ENCODE measurements at places on chromosomes 3 and 15. TPM values are rescaled to one million over a fixed set of nuclear protein-coding genes. Genes with fewer than 3 reads are reported as not detected.
A peak's percentile ranks its signal among the peaks of the same experiment; 100 is the strongest.

DNA sequence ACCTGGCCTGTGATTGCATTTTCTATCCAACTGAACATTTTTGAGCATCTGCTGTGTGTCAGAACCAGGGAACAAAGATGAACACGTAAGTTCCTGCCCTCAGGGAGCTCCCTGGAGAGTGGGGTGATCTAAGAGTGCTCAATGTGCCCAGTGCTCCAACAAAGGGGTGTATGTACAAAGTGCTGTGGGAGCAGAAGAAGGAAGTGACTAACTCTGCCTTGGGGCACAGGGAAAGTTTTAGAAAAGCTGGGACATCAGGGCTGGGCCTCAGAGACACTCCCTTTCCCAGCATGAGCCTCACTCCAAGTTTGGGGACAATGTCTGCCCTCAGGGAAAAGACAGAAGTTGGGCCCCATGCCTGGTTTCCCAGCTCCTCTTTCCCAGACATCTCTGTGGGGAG lies 27.6 kb upstream of the BNC1 start:
- DNase-seq, result no peak

GRCh38 chr3:72821161-72821781 lies 27.0 kb downstream of the SHQ1 start:
- peak; percentile 57 for DNase-seq

DNA sequence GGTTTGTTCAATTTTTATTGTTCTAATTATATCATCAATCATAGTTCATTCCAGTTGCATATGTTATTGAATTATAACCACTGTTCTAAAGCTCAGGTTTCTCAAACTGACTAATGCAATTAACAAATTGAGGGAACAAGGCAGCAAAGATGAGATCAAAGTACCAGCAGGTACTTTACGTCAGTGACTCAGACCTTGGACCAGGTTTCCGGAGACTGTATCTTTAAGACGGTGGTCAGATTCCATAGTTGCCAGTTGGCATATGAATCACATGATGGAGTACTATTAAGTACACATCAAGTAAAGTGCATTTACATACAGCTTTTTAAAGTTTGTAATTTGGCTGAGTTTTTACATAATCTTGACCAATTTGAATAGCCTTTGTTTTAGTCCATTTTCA lies 583.6 kb upstream of the ROBO2 start:
- DNase-seq, result no peak

RASSF1 gene
- 30.7 TPM for polyA plus RNA-seq

TPRG1 gene
- 0.66 TPM for polyA plus RNA-seq

GRCh38 chr3:15064835-15065549 lies at the start of gene MRPS25:
TSS of gene MRPS25 (minus strand) at chr3:15065315. CDS start at chr3:15065194, 121 bp downstream.
- peak; percentile 99 for DNase-seq

DNA sequence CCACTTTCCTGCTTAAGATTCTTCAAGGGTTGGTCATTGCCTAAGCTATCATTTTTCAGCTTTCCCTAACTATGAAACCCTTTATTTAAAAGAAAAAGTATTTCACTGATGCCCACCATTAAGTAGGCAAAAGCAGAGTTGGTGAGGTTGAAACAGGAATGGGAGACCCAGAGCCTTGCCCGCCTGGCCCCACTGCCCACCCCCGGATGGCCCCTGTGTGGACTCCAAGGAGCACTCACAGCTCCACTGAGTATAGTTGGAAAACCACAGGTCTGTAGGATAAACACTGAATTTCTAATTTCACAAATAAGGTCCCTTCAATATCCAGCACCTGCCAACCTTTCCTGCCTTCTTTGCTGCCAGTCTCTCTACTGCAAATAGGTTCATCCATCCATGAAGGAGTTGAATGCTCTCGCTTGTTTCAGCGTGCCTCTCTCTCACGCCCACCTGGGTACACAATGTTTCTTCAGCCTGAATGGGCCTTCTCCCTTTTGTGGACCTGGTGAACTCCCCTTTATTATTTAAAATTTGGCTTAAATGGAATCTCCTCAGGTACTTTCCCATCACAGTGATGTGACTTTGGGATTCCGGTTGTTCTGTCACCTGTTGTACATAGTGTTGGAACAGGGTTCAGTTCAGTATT lies 8.7 kb upstream of the ACAP2 start:
- DNase-seq, result no peak

GABPB1 gene
- polyA plus RNA-seq, result 40.0 TPM

NAALADL2 gene
- 16.6 TPM for polyA plus RNA-seq

DNA sequence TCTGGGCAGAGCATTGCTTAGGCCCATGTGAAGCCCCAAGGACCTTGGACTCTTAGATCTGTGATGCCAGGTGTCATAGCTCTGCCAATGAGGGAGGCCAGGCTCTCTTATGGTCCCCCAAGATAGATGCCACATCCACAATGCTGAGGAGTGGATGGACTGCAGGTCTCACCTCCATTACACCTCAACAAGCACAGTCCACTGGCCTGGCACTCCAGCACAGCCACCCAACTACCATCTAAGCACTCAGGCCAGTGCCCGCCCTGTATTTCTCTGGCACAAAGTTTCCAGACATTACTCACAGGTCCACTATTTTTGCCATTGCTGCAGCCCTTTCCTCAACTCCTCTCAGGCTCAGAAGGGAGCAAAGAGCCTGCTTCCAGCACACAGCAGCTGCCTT lies 613.5 kb upstream of the EPHA6 start:
- DNase-seq, result no peak

DNA sequence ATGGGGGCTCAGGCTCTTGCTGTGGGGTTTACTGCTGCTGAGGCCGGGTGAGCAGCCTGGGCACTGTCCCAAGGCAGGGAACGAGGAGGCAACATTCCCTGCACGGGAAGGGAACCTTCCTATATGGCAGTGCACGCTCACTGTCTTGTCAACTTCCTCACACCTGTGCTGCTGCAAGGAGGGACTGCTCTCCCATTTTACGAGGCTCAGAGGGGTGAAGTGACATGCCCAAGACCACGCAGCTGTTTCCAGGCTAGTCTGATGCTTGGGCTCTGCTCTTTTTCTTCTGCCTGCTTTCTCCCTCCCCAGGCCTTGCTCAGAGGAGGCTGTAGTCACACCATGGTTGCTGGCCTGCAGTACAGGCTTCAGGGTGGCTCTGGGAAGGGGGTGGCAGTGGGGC lies 41.5 kb downstream of the SPSB4 start:
- DNase-seq, result no peak

GRCh38 chr3:152380043-152380442 lies 111.3 kb downstream of the MBNL1 start:
- DNase-seq, result no peak
